ENCODE measurements at places on chromosomes 2 and 18. TPM values are rescaled to one million over a fixed set of nuclear protein-coding genes. Genes with fewer than 3 reads are reported as not detected.
A peak's percentile ranks its signal among the peaks of the same experiment; 100 is the strongest.

Gene PLGLB1
- total RNA-seq = not detected

DNA sequence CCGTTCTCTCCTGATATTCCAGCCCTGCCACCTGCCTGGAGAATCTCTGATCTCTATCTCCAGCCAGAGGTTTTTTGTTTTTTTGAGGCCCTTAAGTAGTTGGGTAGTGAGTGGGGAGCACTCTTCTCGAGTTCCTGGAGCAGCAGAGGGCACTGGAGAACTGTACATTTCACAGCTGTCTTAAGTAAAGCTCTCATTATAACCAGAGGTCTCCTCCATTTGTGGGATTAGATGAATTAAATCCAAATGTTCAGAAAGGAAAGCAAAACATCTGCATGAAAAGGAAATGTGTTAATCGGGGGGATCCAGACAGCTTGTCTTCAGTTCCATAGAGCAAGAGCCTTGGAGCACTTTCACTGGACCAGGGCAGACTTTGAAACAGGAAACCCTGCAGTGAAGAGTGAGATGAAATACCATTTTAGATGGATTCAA, 32.8 kb downstream of the AOX1 start:
- H3K36me3 ChIP-seq = no peaks in the 10 kb centered on the region
- H3K27ac ChIP-seq = no peak overlapping the region
- no peak for DNase-seq
- no peaks in the 10 kb centered on the region for H3K27me3 ChIP-seq

GRCh38 chr2:2232167-2232566, 98.9 kb downstream of the MYT1L start:
- H3K4me1 ChIP-seq = no peaks in the 10 kb centered on the region
- no peak for DNase-seq
- H3K36me3 ChIP-seq = no peaks in the 10 kb centered on the region
- H3K27ac ChIP-seq = no peak overlapping the region
- no peaks in the 10 kb centered on the region for H3K27me3 ChIP-seq

- no peaks in the 10 kb centered on the region for H3K36me3 ChIP-seq
- peak overlapping the region; percentile 55 for H3K4me3 ChIP-seq
- H3K4me1 ChIP-seq = peaks cover 28% of the 10 kb centered on the region
Observed at GRCh38 chr2:151728804-151729414, 5.4 kb downstream of the NEB start.

Data from Calu3 (cell line).